Transverse colon (tissue), 4 donors: ENCODE measurements at places on chromosomes 7 and 10.

GRCh38 chr10:96431211-96431970, 72.6 kb upstream of the OPALIN start:
- H3K4me1 ChIP-seq = no peaks in the 10 kb centered on the region
- no peaks in the 10 kb centered on the region for H3K36me3 ChIP-seq
- DNase-seq = no peak
- H3K27ac ChIP-seq = no peak overlapping the region
- H3K4me3 ChIP-seq = no peak overlapping the region

DNA sequence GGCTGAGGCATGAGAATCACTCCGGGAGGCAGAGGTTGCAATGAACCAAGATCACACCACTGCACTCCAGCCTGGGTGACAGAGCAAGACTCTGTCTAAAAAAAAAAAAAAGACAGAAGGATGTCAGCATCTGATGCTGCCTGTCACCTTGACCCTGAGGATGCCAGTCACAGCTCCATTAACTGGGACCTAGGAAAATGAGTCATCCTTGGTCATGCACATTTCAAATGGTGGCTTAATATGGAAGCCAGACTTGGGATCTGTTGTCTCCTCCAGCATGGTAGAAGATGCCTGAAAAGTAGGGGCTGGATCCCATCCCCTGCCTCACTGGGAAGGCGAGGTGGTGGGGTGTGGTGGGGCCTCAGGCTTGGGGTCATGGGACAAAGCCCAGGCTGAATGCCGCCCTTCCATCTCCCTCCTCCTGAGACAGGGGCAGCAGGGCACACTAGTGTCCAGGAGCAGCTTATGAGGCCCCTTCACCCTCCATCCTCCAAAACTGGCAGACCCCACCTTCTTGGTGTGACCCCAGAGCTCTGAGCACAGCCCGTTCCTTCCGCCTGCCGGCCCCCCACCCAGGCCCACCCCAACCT, 1.3 kb downstream of the NOS3 start:
- H3K4me3 ChIP-seq = no peak overlapping the region
- no peak for DNase-seq
- no peak overlapping the region for H3K27ac ChIP-seq
- H3K27me3 ChIP-seq = peaks cover 9% of the 10 kb centered on the region
- no peaks in the 10 kb centered on the region for H3K36me3 ChIP-seq
- H3K4me1 ChIP-seq = peaks cover 10% of the 10 kb centered on the region

- no peaks in the 10 kb centered on the region for H3K27me3 ChIP-seq
- H3K36me3 ChIP-seq = no peaks in the 10 kb centered on the region
- H3K4me1 ChIP-seq = peaks cover 44% of the 10 kb centered on the region
- no peak for DNase-seq
These were observed 36.5 kb upstream of the AP5Z1 start for GRCh38 chr7:4738711-4739527.

DNA sequence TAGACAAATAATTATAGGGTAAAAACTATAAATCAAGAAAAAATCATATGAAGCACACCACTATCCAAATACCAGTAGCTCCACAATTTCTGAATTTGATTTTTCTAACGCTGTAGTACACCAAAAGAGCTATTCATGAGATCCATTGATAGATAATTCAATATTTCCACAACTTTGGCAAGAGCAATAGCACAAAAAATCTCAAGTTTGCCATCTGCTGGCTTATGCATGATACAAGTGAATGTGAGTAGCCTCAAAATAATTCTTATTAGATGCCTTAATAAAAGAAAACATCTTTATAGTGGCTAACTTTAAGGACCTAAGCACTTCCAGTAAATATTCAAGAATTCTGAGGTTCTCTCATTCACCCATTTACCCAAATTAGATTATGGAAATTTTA, 2.2 kb upstream of the TMEM196 start:
- no peaks in the 10 kb centered on the region for H3K4me1 ChIP-seq
- no peak overlapping the region for H3K27ac ChIP-seq
- peaks cover 45% of the 10 kb centered on the region for H3K27me3 ChIP-seq
- no peak for DNase-seq
- H3K4me3 ChIP-seq = no peak overlapping the region
